ENCODE measurements at places on chromosomes 1 and 21.

GRCh38 chr1:86914601-86914997 lies at the start of gene HS2ST1:
HS2ST1 (plus strand) TSS chr1:86914635.
- DNase-seq = no peak

DNA sequence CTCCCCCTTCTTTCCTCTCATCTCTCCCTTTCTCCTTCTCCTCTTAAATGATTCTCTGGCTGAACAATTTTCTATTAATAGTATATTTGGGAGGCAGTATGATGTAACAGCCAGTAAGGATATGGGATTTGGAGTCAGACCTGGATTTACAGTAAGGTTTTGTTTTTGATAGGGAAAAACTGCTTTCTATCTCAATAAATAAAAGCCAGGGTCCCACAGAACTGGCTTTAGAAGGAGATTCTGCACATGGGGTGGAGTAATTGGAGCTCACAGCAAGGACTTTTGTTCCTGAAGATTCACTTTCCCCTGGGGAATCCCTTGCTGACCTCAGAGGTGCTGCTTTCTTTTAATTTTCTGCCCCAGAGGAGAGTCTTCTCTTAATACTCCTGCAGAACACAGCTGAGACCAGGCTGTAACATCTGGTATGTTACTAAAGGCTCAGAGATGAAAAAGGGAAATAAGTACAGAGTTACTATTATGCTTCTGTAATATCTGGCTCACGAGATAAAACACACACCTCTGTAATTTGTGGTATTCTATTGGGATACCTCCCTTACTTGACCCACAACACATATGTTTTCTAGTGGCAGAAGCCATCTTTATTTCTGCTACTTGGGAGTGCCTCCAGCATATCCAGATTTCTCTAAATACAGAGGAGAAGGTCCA lies 13.4 kb downstream of the EPB41 start:
- no peak for DNase-seq

DNA sequence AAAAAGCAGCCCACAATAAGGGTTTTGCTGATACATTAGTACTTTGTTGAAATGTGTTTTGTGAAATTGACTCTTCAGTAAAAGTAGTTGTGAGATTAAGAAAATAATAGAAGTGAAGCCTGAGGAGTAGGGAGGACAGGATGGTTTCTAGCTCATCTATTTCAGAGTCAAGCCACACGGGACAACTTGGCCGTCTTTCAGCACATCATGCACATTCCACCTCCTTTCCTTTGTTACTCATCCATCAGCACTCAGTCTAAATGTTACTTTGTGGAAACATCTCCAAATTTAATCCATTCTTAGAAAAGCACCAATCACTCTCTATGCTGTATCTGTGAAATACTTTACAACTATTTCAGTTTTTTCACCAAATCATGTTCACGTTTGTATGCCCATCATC lies 223.3 kb downstream of the FGGY start:
- no peak for DNase-seq

GRCh38 chr1:204829133-204829825 lies 41.4 kb upstream of the NFASC start:
- no peak for DNase-seq

DNA sequence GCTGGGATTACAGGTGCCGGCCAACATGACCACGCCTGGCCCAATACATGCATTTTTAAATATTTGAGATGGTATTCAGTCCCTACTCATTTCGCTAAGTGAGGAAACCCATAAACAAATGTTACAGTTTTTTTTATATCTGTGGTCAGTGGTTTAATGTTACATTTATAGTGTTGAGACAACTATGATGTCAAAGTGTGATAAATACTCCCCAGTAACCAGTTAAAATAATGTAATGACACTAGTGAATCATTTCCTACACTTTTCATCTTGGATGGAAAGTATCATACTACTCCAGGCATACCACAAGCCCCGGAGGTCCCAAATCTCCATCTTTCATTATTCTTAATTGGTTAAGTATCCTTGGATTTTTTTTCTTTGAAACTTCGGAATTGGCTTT lies 87.5 kb upstream of the KIF26B start:
- DNase-seq = no peak

GRCh38 chr1:3419415-3420204 lies 34.9 kb upstream of the ARHGEF16 start:
- no peak for DNase-seq

DNA sequence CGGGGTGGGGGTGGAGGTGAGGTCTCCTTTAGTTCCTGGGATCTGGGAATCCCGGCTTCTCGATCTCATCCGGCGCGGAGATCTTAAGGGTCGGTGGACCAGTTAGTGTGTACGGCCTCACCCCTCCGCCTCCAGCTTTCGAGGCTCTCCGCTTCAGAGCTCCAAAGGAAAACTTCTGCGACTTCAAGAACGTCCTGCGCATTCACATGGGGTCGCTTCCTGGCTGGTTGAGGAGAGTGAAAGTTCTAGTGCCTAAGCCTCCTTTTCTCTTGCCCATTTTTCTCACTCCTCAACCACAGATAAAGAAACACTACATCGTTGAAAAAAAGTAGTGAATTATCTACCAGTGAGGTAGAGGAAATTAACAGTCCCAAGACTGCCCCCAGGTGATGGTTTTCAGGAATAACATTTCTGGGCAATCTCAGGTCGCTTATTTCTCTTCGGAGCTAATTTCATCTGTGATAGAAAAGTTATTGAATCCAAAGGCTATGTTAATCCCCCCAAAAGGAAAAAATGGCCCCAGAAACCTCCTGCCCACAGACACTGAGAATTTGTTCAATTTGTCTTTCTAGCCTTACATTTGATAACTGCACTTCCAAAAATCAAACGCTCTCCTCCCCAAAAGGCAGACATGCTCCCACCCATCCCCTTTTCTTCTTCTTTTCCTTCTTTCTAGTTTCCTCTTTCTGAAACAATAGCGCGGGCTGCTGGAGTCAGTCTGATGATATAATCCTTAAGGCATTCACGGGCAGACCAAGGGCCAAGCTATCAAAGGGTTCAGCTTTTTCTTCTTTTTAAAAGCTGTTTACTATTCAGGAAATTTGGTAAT lies 20.6 kb upstream of the TBX15 start:
- DNase-seq = no peak

DNA sequence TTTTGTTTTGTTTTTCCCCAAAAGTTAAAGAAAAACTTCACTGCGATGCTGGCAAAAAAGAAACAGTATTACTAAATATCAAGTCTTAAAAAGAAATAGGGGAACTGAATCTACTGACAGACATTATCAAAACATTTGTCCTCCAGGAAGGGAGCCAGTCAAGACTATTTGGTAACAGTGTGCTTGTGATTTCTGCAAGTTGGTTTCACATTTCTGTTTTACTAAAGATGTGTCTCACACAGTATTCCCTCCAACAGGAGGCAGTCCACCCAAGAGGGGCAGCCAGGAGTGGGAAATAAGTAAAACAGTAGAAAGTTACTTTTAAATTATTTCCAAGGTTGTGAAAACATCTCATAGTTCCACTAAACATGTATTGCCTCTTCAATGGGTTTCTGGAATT lies 74.4 kb upstream of the SDC3 start:
- DNase-seq = no peak

GRCh38 chr1:90039652-90040051 lies 44.7 kb downstream of the ZNF326 start:
- no peak for DNase-seq

DNA sequence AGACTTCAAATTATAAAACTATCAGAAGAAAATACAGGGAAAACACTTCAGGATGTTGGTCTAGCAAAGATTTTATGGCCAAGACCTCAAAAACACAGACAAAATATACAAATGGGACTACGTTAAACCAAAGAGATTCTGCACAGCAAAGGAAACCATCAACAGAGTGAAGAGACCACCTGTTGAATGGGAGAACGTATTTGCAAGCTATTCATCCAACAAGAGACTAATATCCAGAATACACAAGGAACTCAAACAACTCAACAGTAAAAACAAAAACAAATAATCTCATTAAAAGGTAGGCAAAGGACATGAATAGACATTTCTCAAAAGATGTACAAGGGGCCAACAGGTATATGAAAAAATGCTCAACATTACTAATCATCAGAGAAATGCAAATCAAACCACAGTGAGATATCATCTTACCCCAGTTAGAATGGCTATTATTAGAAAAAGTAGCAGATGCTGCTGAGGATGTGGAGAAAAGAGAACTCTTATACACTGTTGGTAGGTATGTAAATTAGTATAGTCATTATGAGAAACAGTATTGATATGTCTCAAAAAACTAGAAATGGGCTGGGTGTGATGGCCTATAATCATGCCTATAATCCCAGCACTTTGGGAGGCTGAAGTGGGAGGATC lies 112.6 kb downstream of the LRIG2 start:
- DNase-seq = no peak

DNA sequence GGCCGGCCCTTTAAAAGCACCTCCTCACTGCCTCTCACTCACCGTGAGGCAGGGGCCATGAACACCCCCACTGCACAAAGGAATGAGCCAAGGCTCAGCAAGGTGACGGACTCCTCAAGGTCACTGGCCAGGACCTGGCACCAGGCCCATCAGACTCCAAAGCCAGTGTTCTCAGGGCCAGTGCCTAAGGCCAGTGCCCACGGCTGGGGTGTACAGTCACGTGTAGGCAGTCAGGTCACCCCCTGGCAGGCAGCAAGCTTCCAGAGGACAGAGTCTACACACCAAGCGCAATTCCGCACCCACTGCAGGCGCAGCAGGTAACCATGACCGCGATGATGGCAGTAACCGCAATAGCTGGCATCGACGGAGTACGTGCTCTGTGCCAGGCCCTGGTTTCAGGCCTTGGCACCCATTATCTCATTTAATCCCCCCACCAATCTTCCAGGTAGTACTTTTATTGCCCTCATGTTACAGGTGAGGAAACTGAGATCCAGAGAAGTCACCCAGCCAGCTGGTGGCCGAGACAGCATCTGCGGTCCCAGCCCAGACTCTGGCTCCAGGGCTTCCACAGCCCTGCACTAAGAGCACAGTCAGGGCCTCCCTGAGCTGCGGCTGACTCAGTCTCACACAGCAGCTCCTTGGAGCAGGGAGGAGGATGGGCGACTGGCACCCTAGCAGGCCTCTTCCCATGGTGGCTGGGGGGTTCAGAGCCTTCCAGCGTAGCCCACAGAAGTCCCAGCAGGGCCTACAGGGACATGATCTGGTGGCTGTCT lies 27.0 kb downstream of the RAP1GAP start:
- no peak for DNase-seq

GRCh38 chr1:109116286-109116685 lies 2.4 kb downstream of the ELAPOR1 start:
- DNase-seq = no peak
